Heart left ventricle (tissue), 16 donors: ENCODE measurements at places on chromosomes 7 and 10. TPM values are rescaled to one million over a fixed set of nuclear protein-coding genes. Genes with fewer than 3 reads are reported as not detected.

Gene OPN4
- polyA plus RNA-seq: 0.03 TPM

Gene IRF5
- 1.2 TPM for polyA plus RNA-seq

Gene AFAP1L2
- polyA plus RNA-seq: 3.0 TPM

Gene C10orf53
- not detected for polyA plus RNA-seq

Gene CPA4
- polyA plus RNA-seq: 0.06 TPM

Gene RBM20
- 29.9 TPM for polyA plus RNA-seq

Gene ARID5B
- polyA plus RNA-seq: 15.8 TPM

Gene IDE
- 14.9 TPM for polyA plus RNA-seq

Gene SFXN4
- 60.6 TPM for polyA plus RNA-seq
